Smooth muscle cell of bladder (primary cell): ENCODE measurements at places on chromosomes 12 and 14. TPM values are rescaled to one million over a fixed set of nuclear protein-coding genes. Genes with fewer than 3 reads are reported as not detected.

The HSPB8 gene
- 9.8 and 18.1 TPM in 2 replicates for total RNA-seq

The PTCSC3 gene
- total RNA-seq = not detected in 2 replicates

The ST8SIA1 gene
- total RNA-seq = 0.65 and 0.71 TPM in 2 replicates

The SAV1 gene
- 22.2 and 22.6 TPM in 2 replicates for total RNA-seq

The CLEC1B gene
- not detected in 2 replicates for total RNA-seq

The RIMBP2 gene
- under 0.01 and 0.18 TPM in 2 replicates for total RNA-seq

The CD69 gene
- 0.14 TPM in 1 of 2 replicates, not detected in the other for total RNA-seq

The ABHD12B gene
- total RNA-seq = under 0.01 TPM in 1 of 2 replicates, not detected in the other

The KLRC1 gene
- total RNA-seq = not detected in 2 replicates

The OVCH1 gene
- 0.09 and 0.14 TPM in 2 replicates for total RNA-seq

The KRT2 gene
- total RNA-seq = not detected in 2 replicates

The GRIP1 gene
- total RNA-seq = under 0.01 and 0.65 TPM in 2 replicates

The C12orf54 gene
- total RNA-seq = not detected in 2 replicates

The FOXN4 gene
- not detected in 2 replicates for total RNA-seq

The KRT86 gene
- total RNA-seq = 0.09 and 0.14 TPM in 2 replicates

The WDR89 gene
- 8.8 and 11.6 TPM in 2 replicates for total RNA-seq

The CIT gene
- 2.8 and 5.1 TPM in 2 replicates for total RNA-seq
